ENCODE measurements at places on chromosomes 12 and 14. TPM values are rescaled to one million over a fixed set of nuclear protein-coding genes. Genes with fewer than 3 reads are reported as not detected.

PRH2 gene
- total RNA-seq, result not detected

CCDC60 gene
- not detected for total RNA-seq

KLRG1 gene
- total RNA-seq, result 0.29 TPM

TMCC3 gene
- total RNA-seq, result 14.9 TPM

IRF2BPL gene
- total RNA-seq, result 91.5 TPM

SCNN1A gene
- 0.57 TPM for total RNA-seq

CCDC196 gene
- not detected for total RNA-seq

WNT5B gene
- 120 TPM for total RNA-seq

CATSPERB gene
- total RNA-seq, result not detected

TAS2R42 gene
- not detected for total RNA-seq

ZC2HC1C gene
- total RNA-seq, result 2.3 TPM

NEUROD4 gene
- total RNA-seq, result not detected

B3GNT4 gene
- 0.22 TPM for total RNA-seq

SFSWAP gene
- total RNA-seq, result 26.5 TPM

KCTD10 gene
- total RNA-seq, result 141 TPM

ART4 gene
- under 0.01 TPM for total RNA-seq

LRCOL1 gene
- total RNA-seq, result not detected

HRK gene
- not detected for total RNA-seq

CBLN3 gene
- total RNA-seq, result 5.0 TPM

ACOT4 gene
- total RNA-seq, result 0.57 TPM

RABGGTA gene
- total RNA-seq, result 45.2 TPM

APOLD1 gene
- 8.4 TPM for total RNA-seq

IL22 gene
- total RNA-seq, result not detected

CCDC38 gene
- total RNA-seq, result not detected

CCNT1 gene
- 23.9 TPM for total RNA-seq

KRT3 gene
- total RNA-seq, result not detected

VRTN gene
- total RNA-seq, result not detected

GSC gene
- not detected for total RNA-seq

MAP3K9 gene
- total RNA-seq, result 0.88 TPM

GLT8D2 gene
- total RNA-seq, result 28.2 TPM

GARIN6 gene
- total RNA-seq, result not detected

Data from placental pericyte (primary cell).